Tibial artery (tissue), 4 donors: ENCODE measurements at places on chromosomes 13 and 19.

- DNase-seq = no peak
Measured at GRCh38 chr13:23754997-23755396, 134.2 kb downstream of the MIPEP start.

DNA sequence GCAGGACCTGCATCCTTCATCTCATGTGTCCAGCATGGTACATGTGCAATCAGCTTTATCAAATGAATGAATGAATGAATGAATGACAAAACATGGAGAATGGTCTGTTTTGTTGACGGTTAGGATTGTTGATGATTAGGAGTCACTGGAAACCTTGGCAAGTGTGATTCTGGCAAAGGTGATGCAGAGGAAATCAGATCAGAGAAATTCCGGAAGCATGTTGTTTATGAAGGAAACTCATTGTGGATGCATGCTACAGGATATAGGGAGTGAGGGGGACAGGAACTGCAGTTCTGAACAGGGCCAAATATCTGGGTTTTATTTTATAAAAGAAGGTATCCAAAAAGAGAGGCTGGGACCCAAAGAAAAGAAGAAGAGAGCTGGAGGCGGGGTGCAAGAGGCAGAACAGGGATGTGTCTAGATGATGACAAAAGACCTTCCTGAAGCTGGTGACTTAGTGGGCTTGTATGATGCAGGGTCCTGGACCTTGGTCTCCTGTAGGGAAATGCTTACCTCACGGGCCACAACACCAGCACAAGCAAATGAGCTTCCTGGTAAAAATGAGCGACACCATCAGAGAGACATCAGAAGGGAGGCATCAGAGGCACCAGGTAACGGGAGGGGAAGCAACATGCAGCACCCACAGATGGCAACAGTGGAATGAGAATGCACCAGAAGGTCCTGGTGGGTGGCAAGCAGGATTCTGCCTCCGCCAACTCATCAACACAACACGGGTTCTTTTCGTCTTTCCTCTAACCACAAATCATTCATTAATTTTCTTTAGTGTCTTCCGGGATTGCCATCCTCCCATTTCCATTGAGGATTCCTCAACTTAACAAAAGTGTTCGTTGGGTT is 159.6 kb downstream of the FOXO1 start:
- no peak for DNase-seq

- DNase-seq = no peak
Measured at GRCh38 chr19:55066107-55066709, 3.3 kb upstream of the RDH13 start.

- DNase-seq = no peak
Measured at GRCh38 chr13:86900906-86901305, 770.3 kb upstream of the SLITRK5 start.

GRCh38 chr13:50070186-50070585 is 54.9 kb downstream of the KCNRG start:
- DNase-seq = no peak
